ENCODE measurements at places on chromosomes 5 and 9.

DNA sequence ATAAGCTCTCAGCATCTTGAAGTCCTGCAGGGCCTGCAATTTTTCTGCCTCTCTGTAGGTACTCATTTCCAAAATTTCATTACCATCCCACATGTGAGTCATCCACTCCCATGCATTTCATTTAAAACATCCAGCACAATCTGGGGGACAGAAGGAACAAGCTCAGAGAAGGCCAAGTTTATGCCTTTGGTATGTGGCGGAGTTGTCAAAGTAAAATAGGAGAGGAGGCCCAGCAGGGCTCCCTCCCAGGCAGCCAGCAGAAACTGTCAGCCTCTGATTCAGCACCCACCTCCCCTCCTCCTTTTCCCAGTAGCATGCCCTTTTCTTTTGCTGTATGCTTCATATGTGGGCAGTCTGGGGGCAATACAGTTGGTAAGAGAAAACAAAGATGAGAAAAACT lies 126.4 kb upstream of the ZNF366 start:
- DNase-seq: no peak

DNA sequence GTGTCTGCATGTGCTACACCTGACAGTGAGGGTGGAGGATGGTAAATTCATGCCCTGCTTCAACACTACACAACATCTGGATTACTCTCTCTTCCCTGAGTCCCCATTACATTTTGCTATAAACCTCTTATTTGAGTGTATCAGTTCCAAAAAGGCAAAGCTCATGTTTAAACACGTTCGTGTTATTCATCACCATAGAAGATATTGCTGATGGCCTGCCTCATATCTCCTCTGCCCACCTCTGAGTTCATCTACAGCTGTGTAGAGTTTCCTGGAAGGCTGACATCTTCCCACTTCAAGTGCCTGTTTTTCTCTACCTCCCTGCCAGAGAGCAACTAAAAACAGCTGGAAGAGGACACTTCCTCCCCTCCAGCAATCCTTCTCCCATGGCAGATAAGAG lies 433.2 kb downstream of the ISL1 start:
- no peak for DNase-seq

GRCh38 chr9:23361096-23361495 lies 464.9 kb downstream of the ELAVL2 start:
- DNase-seq: no peak

- DNase-seq: no peak
Observed at GRCh38 chr5:43192558-43193180, 644 bp downstream of the NIM1K start.

- DNase-seq: no peak
Observed at GRCh38 chr9:7055171-7055903, 297.6 kb downstream of the KDM4C start.

GRCh38 chr5:14675865-14676300 lies 11.4 kb downstream of the OTULIN start:
- no peak for DNase-seq

Measured in T-helper 1 cell (primary cell).